Stimulated activated CD8-positive, alpha-beta memory T cell treated with anti-CD3 and anti-CD28 coated beads, Interleukin-2, amount 100 ng/mL, for 1 hour (primary cell): ENCODE measurements at places on chromosomes 3 and 15.

DNA sequence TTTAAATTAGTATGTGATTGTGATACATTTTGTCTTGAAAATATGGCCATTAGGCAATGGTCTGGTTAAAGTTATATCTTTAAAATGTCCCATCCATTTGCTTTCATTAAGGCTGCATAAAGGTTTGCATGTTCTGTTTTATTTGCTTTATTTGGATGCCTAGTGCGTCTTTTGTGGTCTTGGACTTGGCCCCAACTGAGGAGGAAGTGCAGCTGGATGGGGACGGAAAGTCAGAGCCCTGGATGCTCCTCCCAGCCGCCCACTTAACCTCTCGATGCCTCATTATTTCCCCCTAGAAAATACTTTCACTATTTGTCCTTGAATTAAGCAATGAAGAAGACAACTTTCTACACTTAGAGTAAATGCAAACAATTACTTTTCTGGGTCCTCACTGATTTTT lies 898.2 kb downstream of the MCTP2 start:
- no peak for DNase-seq

DNA sequence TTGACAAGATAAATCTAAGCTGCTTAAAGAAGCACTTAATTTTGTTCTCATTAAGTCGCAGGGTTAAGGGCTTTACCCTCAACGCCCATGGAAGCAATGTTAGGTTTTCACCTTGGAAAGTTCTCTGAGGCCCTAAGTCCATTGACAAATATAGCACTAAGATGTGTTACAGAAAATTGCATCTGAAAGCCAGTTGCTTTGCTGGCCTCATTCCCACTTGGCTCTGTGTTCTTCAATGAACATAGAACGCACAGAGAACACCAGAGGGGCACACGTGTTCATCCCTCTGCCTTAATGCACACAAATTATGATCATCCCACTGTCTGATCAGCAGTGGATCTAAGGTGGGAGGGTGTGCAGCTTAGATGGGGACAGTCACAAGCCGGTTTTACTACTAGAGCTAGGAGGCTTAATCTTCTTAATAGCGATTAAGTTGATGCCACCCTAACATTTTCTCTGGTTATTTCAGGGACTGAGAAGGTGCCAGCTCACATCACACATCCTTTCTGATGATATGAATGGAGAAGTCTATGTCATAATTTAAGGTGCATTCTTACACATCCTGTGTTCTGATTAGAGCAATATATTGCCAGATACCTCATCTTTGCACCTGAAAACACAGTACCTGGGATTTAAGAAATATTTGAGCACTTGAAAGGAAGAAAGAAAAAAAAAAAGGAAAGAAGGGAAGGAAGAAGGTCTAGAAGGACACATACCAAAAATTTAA lies 224.4 kb upstream of the ICE2 start:
- DNase-seq: no peak

GRCh38 chr3:64343689-64344430 lies 118.6 kb upstream of the PRICKLE2 start:
- DNase-seq: no peak

GRCh38 chr3:1439395-1439794 lies 346.6 kb downstream of the CNTN6 start:
- DNase-seq: no peak

DNA sequence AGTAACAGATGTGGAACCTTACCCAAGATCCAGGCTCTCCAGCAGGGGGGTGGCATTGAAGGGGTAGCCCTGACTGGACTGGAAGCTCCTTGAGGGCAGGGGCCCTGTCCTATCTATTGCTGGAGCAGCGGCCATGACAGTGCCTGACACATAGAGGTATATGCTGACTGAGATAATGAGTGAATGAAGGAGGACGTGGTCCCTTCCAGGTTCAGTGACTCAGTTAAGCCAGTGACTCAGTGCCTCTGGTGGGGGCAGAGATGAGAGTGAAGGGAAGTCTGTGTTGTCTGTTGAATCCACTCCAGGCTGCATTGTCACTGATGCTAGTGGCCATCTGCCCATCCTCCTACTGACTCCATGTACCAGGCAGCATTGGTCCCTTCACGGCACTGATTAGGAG lies 13.0 kb upstream of the CTXND1 start:
- DNase-seq: no peak

- no peak for DNase-seq
Measured at GRCh38 chr3:20811631-20812030, 625.6 kb upstream of the SGO1 start.

- no peak for DNase-seq
Measured at GRCh38 chr3:118075873-118076272, 958.8 kb downstream of the IGSF11 start.

- no peak for DNase-seq
Measured at GRCh38 chr3:73383470-73384049, 241.2 kb downstream of the PDZRN3 start.

DNA sequence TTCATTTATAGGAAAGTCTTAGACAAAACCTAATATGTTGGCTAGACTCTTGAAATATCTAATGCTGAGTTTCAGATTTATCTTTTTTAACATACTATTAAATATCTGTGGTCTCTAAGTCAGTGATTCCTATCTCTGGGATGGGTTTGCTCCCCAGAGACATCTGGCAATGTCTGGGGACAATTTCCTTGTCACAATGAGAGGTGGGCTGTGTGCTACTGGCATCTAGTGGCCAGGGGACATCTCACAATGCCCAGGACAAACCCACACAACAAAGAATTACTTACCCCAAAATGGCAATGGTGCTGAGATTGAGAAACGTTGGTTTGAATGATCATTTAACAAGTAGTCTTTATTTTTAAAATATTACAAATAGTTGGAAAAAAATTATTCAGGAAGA lies 602.1 kb downstream of the MAGI1 start:
- no peak for DNase-seq

DNA sequence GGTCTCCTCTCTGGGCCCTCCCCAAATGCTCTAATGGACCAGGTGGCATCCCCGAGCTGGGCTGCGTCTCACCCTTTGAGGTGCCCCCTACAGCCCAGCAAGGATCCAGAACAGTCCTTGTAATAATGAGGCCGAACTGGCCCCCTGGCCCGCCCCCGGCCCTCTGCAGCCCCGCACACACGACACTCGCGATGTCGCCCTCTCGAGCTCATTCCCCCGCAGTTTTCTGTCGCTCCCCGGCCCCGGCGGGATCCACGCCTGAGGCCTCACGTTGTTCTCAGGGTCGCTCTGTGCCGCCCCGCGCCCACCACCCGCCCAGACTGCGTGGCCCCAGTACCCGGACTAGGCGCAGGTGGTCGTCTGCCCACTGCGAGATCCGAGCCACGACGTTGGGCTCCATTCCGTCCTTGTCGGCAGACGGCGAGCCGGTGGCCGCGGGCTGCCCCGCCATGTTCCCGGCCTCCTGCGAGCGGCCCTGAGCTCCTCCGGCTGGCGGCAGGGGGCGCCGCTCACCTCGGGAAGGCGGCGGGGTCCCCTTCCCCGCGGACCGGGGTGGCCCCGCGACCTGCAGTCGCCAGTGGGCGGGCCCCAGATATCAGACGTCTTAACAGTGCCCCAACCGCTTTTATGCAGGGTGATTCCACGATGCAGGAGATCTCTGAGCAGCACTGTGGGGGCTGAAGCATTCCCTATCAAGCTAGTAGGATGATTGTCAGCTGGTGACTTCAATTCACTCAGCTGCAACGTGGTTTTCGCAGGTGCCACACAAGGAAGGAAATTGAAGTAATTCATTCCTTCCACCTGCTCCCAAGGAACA lies at the start of gene C3orf33:
Gene C3orf33, minus strand, starts transcription at position 477 of the 817 bp plus-strand sequence. Its CDS starts 26 bp downstream, at position 451.
- DNase-seq: peak; percentile 63

GRCh38 chr3:170780955-170781354 lies 89.0 kb downstream of the RPL22L1 start:
- no peak for DNase-seq

GRCh38 chr15:52422001-52422400 lies 106.7 kb downstream of the MYO5A start:
- DNase-seq: no peak

GRCh38 chr3:187293516-187294430 lies 2.2 kb upstream of the MASP1 start:
- no peak for DNase-seq

DNA sequence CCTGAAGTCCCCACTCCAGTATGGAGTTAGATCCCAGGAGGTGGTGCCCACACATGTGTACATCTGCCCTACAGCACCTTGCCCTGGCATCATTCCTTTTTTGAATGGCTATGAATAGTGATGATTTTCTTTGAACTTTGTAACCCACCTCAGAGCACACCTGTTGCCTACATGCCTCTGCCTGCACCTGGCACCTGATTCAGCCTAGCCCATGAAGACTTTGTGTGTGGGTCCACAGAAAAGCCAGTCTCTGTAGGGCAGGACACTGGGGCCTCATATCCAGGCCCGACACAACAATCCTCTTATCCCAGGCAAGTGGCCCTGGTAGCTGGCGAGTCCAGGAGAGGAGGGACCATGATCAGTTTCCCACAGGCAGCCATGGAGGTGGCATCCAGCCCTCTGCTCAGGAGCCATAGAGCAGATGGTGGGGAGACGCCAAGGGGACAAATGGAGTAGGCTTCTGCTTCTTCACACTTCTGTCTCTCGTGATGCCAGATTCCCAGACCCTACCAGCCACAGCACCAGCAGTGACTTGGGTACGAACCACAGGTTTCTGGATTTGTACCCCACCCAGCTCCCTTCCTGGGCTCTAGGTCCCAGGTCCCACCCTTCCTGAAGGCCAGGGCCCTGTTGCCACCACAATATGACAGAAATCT lies 230.7 kb downstream of the UACA start:
- DNase-seq: no peak

DNA sequence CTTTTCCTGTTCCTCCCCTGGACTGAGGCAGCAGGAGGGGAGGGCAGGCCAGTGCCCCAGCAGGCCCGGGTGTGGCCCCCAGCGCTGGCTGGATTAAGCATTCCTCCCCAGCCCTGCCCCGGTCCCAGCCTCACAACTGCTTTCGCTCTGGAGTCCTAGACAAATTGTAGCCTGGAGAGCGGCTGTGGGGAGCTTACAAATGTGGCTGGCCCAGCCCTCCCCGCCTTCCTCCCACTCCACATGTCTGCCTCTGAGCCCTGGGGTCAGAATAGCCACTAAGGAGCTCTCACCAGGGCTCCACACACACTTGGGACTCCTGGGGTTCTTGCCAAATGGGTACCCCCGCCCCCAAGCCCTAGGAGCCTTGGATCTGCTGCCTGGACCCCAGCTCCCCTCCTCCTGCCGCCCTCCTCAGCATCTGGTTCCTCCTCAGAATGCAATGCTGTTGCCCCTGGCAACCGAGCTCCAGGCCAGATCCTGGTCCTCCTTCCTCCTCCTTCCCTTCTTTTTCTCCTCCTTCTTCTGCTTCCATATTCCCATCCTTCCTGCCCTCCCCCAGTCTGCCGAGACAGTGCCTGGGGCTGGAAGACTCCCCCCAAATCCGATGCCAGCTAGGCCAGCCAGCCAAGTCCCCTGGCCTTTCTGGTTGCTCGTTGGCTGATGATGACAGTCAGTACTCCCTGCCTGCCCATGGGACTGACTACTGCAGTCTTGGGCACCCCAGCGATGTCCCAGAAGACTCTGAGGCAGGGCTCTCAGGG lies 91.1 kb downstream of the LINGO1 start:
- no peak for DNase-seq
